Neural crest cell (in vitro differentiated cells): ENCODE measurements at places on chromosomes 6 and 20. TPM values are rescaled to one million over a fixed set of nuclear protein-coding genes. Genes with fewer than 3 reads are reported as not detected.

- no peak for DNase-seq
Observed at GRCh38 chr20:36102809-36103596, 51.5 kb upstream of the EPB41L1 start.

The OSTM1 gene
- 19.9 and 20.4 TPM in 2 replicates for total RNA-seq

GRCh38 chr20:55880361-55880760 lies 125.0 kb downstream of the CBLN4 start:
- no peak for DNase-seq

The KIF25 gene
- total RNA-seq, result 0.72 and 1.0 TPM in 2 replicates

The FOXQ1 gene
- not detected in 2 replicates for total RNA-seq

The TINAG gene
- not detected in 2 replicates for total RNA-seq

The TBXT gene
- total RNA-seq, result not detected in 2 replicates

DNA sequence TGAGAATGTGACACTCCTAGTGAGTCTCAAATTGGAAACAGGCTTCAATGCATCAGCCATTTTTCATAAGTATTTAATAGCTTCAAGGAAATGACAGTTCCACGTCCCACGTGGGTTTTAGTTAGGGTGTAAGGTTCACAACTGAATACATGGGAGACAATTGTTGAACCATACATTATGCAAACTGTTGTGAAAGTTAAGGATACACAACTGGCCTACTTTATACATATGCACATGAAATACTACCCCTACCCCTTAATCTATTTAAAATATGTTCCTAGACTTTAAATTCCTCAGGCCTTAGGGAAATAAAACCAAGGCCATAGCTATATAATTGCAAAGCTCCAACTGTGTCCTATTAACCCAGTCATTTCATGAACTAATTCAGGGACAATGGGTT lies 436.1 kb downstream of the BTBD3 start:
- DNase-seq, result no peak

The TRDN gene
- not detected in 2 replicates for total RNA-seq

The MCHR2 gene
- not detected in 2 replicates for total RNA-seq

The PKHD1 gene
- total RNA-seq, result 0.16 and 0.25 TPM in 2 replicates

- no peak for DNase-seq
Observed at GRCh38 chr6:135129136-135129856, 51.8 kb upstream of the MYB start.

- DNase-seq, result no peak
Observed at GRCh38 chr6:42197555-42198362, 3.0 kb upstream of the GUCA1B start.

DNA sequence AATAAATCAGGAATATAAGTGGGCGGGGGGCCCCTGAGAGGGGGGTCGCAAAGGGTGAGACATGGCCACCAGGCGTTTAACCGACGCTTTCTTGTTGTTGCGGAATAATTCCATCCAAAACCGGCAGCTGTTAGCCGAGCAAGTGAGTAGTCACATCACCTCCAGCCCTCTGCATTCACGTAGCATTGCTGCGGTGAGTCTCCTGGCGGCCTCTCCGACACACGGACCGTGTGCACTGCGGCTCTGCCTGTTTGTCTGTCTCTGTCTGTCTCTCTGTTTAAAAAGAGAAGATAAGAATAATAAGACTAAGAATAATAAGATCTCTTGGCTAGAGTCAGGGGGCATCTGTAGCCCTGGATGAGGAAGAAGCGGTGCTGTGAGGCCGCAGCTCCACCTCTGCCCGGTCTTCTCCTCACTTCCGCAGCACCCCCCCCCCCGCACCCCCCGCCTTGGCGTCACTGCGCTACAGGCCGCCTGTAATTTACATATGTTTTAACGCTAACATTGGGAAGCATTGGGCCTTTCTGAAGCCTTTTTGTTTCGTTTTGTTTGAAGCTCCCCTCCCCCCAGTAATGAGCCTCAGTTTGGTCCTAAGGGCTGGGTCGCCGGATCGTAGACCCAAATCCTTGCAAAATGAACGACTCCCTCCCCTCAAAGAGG lies 993 bp downstream of the STX16 start:
- no peak for DNase-seq

DNA sequence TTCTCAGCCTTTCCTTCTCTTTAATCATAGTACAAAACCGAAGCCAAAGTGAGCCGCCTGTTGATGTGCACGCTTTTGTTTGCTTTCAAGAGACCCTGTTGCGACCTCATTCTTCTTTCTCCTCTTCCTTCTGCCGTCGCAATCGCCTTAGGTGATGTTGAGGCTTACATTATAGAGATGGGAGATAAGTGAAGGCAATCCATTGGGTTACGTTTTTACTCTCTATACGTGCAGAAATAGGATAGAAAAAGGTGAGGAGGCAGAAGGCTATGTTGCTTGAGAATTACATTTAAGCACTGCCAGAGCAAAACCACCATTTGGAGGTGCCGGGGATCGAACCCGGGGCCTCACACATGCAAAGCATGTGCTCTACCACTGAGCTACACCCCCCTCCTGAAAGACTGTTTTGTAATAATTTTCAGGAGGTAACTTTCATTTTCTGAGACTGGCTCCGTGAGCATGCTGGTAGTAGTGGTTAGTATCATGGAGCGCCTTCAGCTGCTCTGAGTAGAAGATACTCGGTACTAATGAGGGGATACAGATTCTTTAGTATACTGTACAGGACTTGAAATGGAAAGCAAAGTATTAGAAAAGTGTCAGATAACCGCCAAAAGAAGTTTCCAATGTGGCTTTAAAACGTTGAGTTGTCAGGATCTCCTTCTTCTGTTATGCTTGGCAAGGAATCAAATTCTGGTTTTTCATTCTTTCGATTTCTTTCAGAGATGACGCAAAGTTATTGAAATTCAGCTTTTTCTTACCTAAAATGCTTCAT lies 165.6 kb downstream of the TRIM27 start:
- no peak for DNase-seq

DNA sequence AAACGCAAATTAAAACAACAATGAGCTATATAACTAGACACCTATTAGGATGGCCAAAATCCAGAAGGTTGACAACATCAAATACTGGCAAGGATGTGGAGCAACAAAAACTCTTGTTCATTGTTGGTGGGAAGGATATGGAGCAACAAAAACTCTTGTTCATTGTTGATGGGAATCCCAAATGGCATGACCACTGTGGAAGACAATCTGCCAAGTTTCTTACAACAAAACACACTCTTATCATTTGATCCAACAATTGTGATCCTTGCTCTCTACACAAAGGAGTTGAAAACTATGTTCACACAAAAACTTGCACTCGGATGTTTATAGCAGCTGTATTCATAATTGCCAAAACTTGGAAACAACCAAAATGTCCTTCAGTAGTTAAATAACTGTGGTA lies 61.8 kb upstream of the LAMA2 start:
- DNase-seq, result no peak

The FRMD1 gene
- total RNA-seq, result not detected in 2 replicates

DNA sequence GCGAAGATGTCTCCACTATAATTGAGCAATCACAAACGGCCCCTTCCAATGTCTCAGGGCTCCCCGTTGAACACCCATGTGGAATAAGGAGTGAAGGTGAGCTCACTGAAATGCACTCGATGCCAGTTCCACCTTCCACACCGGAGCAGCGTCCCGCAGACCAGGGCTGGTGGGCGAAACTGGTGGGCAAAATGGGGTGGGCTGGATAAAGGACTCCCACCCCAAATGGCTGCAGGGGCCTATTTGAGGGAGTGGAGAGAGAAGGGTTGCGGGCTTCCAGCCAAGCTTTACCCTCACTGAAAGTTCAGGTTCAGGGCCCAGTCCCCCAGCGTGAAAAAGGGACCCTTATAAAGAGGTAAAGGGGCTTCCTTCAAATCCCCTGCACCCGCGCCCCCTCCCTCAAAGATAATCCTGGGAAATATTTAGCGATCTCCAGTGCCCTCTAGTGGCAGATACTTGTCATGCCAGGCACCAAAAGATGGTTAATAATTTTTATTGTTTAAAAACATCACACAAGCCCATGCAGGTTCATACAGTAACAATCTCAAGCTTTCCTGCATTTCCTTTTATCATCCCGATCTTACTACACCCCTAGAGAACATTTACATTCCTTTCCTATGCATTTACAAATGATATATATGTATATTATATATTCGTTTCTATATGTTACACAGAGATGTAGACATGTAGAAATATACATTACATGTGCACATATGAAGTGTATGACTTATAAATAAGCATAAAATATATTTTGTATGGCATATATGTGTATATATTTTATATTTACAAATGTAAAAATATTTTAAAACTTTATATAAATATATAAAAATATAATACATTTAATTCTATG lies 58.2 kb upstream of the NKX2-2 start:
- DNase-seq, result no peak
